ENCODE measurements at places on chromosomes 3 and 15.

- no peak for DNase-seq
These were observed 69.3 kb downstream of the TNFAIP8L3 start for GRCh38 chr15:51025454-51025846.

- DNase-seq: no peak
These were observed 36.8 kb downstream of the FNDC3B start for GRCh38 chr3:172076212-172076611.

- no peak for DNase-seq
These were observed 221.2 kb downstream of the NLGN1 start for GRCh38 chr3:173618703-173619102.

DNA sequence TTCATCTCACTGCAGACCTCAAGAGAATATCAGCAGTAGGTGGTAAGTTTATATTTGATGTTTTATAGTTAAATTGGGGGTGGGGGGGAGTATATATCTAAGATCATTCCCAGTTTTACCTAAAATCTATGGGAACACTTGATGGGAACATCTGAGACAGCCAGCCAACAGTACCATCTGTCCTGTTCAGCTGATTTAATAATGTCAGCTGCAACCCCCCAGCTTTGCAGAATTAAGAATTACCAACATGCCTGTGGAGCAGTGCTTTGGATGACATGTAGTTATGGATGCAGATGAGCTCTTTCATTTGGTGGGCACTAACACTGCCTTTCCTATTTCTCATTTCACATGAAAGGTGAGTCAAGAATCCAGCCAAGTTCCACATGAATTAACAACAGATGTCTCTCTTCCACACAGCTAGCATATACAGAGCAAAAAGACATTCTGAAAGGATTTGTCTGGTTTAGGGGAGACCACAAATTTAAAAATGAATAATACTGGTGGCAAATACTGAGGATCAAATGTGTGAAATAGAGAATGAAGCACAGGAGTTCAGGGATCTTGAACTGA is 76.2 kb downstream of the SETD5 start:
- no peak for DNase-seq

- no peak for DNase-seq
These were observed 411.7 kb downstream of the MAGI1 start for GRCh38 chr3:65627062-65627461.
